ENCODE measurements at places on chromosomes 7 and 10. TPM values are rescaled to one million over a fixed set of nuclear protein-coding genes. Genes with fewer than 3 reads are reported as not detected.

DNA sequence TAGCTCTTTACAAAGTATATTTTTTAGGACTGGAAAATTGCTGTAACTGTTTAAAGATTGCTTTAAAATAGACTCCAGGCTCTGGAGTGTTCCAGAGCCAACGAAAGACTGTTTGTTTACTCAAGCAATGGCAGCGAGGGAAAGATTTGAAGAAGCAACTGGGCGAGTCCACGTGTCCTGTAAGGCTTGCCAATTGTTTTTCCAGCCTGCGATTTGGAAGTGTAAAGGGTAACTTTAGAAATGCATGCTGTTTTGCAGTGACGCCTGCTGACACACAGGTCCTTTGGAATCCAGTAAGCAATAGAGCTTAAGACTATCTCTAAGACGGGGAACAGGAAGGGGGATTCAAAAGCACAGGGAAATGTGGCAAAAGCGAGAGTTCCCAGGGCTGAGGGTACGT, 55.8 kb downstream of the TACC2 start:
- no peak for DNase-seq

DNA sequence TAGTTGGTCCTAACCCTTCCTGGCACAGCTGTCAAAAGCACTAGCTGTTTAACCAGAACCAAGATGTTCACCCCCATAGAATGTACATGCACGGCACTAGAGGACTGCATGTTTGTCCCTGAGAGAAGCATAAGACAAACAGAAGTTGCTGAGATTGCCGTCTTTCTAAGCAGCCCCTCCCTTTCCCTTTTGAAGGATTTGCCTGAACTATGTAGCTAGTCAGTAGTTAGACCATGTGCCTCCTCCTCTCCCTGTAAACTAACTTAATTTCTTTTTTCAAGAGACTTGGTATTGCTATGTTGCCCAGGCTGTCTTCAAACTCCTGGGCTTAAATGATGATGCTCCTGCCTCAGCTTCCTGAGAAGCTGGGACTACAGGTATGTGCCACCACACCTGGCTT, 40.7 kb downstream of the TBC1D12 start:
- DNase-seq, result no peak

GRCh38 chr7:55109404-55110167, 90.8 kb downstream of the EGFR start:
- DNase-seq, result peak; percentile 7

DNA sequence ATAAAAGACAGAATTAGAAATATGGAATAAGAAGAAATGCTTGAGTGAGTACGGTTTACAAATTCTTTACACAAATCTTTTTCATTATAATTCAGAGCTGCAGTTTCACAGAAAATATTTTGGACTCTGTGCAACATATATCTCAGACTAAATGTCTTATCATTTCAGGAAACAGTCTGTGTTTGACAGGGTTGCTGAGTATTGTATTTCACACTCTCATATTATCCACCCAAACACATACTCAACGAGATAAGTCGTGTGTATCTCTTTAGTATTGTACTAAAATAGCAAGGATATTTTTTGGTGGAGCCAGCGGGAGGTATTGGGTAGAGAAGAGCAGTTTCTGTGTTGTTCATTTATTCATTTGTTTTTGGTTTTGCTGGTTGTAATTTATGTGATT, 39.0 kb upstream of the SLC39A12 start:
- no peak for DNase-seq

DNA sequence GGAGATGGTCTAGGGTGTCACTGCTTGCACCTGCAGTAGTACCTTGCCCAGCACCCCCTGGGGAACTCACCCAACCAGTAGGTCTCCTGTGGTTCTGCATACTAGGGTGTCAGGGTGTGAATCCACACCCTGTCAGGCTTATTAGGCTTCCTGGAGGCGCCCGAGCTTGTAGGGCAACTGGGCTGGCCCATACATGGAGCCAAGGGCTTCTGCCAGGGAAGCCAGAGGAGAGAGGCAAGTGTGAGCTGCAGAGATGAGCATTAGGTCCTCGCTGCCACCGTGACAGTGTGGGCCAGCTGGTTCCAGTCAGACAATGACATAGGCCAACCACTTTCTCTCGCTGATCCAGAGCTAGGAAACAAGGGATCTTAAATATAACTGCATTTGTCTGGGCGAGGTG, 11.2 kb downstream of the MXI1 start:
- DNase-seq, result no peak

IGF2BP3 gene
- not detected for total RNA-seq

RADIL gene
- 6.6 TPM for total RNA-seq
